WTC11 (cell line): ENCODE measurements at places on chromosomes 12 and 14.

- H3K4me3 ChIP-seq = peak overlapping the region; percentile 64
- DNase-seq = no peak
- H3K27me3 ChIP-seq = peaks cover 100% of the 10 kb centered on the region
- H3K27ac ChIP-seq = no peak overlapping the region
These were observed 1.1 kb upstream of the HOXC4 start for GRCh38 chr12:54052438-54053002.

GRCh38 chr12:115245020-115245419 is 561.0 kb upstream of the TBX3 start:
- DNase-seq = no peak
- peaks cover 4% of the 10 kb centered on the region; the same call in 1 of the 2 replicates for H3K36me3 ChIP-seq
- no peak overlapping the region for H3K4me3 ChIP-seq
- no peak overlapping the region for H3K27ac ChIP-seq

- H3K4me1 ChIP-seq = peaks cover 71% of the 10 kb centered on the region
- peaks cover 62% of the 10 kb centered on the region for H3K27me3 ChIP-seq
- H3K4me3 ChIP-seq = peak within 1 kb of the TSS; percentile 78
- peak within 1 kb of the TSS; percentile 94 for H3K27ac ChIP-seq
- H3K36me3 ChIP-seq = peaks cover 5% of the 10 kb centered on the region; the same call in 1 of the 2 replicates
- DNase-seq = peak; percentile 77
These were observed at the start of gene GPR162 for GRCh38 chr12:6821591-6822425. TSS of gene GPR162 (plus strand) at chr12:6821821. CDS start at chr12:6823899, 2,078 bp downstream.

GRCh38 chr14:69405762-69406161 is 7.3 kb downstream of the SLC39A9 start:
- H3K4me1 ChIP-seq = peaks cover 6% of the 10 kb centered on the region
- H3K4me3 ChIP-seq = no peak overlapping the region

- no peaks in the 10 kb centered on the region for H3K36me3 ChIP-seq
- DNase-seq = no peak
- H3K27ac ChIP-seq = no peak overlapping the region
- H3K27me3 ChIP-seq = no peaks in the 10 kb centered on the region
- H3K4me1 ChIP-seq = peaks cover 12% of the 10 kb centered on the region
These were observed 42.2 kb upstream of the ARID2 start for GRCh38 chr12:45687081-45688015.
